Activated CD4-positive, alpha-beta T cell treated with anti-CD3 and anti-CD28 coated beads, Interleukin-2, amount 50 U/mL, for 16 hours (primary cell): ENCODE measurements at places on chromosomes 11 and 22.

- no peak for DNase-seq
Observed at GRCh38 chr11:48052183-48053044, 72.1 kb downstream of the PTPRJ start.

DNA sequence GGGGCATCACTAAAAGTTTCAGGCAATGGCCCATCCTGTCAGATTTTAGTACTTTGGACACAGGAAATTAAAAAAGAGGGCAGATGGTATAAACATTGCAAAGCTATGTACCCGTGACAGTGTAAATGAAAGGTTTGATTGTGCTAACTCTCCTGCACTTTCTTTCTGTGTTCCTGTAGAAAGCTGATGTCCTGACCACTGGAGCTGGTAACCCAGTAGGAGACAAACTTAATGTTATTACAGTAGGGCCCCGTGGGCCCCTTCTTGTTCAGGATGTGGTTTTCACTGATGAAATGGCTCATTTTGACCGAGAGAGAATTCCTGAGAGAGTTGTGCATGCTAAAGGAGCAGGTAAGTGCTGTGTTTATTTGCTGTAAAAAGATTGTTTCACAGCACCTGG lies 10.3 kb downstream of the CAT start:
- DNase-seq: peak; percentile 20

DNA sequence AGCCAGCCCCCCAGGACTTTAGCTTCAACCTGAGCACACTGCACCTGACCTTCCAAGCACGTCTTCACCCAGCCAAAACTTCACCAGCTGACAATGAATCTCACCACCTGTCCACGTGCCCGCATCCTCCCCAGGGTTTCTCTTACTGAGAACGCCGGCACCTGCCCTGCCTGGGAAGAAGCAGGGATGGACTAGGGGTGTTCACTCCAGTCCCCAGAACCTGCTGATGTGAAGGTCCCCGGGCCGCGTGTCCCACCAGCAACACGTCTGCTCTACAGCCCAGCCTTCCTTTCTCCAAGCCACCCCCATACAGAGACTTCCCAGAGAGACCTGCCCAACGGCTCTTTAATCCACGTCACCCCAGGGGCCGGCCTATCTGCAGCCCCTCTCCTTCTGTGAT lies 12.8 kb downstream of the CPT1A start:
- DNase-seq: no peak

DNA sequence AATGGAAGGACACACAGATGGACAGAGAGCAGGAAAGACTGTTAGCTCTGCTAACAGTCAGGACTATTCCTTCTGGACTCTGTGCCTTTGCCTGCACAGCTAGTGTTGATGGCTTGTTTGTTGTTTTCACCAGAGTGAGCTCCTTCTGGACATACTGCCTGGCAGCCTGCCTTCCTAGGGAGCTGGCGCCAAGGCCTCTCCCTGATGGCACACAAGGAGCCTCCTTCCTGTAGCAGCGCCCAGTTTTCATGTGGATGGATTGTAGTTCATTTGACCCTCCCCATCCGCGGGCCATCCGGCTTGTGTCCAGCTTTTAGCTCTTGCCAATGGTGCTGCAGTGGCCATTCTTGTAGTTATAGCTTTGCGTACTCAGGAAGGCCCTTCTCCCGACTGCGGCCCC lies 16.6 kb upstream of the BCR start:
- no peak for DNase-seq

- DNase-seq: no peak
Observed at GRCh38 chr11:27328614-27329013, 34.4 kb downstream of the CCDC34 start.

GRCh38 chr11:14619603-14620531 lies 23.7 kb upstream of the PDE3B start:
- DNase-seq: no peak

GRCh38 chr22:48151641-48152040 lies 1389.2 kb downstream of the TBC1D22A start:
- no peak for DNase-seq

DNA sequence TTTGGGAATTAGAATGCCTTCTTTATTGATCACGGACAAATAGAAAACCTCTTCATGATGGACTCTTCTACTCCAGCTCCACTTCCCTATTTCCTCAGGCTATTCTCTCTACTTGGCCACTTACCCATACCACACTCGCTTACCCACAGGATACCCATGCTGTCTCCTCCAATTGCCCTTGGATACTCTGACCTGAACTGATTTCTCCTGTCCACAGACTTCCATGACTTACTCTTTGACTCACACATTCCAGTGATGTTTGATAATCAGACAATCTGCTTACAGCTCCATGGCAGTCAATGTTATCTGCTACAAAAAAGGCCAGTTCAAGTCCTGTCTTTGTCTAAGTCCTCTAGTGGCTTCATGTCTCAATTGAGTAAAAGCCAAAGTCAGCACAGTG lies 292.0 kb upstream of the CTSC start:
- no peak for DNase-seq

GRCh38 chr11:120041625-120042024 lies 96.3 kb downstream of the TRIM29 start:
- no peak for DNase-seq

DNA sequence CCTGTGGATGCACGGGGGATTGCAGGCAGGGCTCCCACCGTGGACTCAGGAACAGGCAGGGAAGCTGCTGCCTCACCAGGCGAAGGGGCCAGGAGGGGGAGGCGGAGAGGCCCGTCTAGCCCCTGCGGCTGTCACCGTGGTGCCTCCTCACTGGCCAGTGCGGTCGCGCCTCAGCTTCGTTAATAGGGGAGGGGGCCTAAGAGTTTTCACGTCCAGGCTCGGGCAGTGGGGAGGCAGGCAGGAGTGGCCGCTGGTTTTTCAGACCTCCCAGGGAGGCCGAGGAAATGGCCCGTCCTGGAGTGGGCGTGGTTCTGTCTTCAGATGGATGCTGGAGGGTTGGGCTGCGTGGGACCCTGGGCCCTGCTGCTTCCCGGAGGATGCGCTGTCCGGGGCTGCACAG lies 91.1 kb upstream of the B3GAT1 start:
- DNase-seq: no peak

DNA sequence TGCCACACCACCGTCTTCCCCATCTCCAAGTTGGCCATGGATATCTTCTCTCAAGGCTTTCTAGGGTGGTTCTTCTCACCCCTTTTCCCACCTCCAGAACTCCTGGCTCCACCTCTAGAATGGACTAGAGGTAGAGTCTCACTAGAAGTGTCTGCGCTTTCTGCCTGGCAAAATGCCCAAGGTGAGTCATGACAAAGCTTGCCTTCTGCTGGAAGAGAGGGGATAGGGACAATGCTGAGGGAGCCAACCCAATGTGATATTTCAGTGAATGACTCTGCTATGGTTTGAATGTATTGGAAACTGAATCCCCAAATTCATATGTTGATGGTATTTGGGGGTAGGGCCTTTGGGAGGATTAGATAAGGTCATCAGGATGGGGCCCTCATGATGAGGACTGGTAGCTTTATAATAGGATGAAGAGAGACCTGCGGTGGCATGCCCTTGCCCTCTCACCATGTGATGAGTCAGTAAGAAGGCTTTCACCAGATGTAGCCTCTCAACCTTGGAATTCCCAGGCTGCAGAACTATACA lies 4.1 kb upstream of the CD82 start:
- no peak for DNase-seq

- DNase-seq: no peak
Observed at GRCh38 chr11:105781807-105782206, 171.9 kb downstream of the GRIA4 start.

DNA sequence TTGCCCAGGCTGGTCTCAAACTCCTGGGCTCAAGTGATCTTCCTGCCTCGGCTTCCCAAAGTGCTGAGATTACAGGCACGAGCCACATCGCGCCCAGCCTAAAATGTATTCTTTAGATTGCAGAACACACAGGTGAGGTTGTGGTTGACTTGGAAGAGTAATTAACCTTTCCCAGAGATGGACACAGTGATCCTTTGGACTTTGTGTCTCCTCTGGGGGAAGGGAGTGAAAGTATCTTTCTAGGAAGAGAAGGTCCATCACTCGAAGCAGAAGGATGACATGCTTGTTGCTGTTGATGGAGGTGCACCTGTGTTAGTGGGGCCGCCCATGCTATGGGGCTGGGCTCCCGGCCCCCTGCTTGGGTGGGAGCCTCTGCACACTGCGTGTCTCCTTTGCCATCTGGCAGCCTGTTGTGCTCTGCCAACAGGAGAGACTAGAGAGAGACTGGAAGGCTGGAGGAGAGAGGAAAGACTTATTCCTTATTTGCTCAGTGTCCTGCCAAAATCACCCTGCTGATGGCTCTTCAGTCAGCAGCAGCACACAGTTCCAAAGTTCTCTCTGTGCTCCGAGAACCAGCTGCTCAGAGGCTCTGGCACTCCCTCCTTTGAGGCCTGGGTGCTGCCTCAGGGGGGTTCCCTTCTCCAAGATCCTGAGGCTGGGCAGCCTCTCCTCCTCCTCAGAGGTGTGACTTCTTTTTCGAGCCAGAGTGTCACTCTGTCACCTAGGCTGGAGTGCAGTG lies 33.1 kb upstream of the CYB5R3 start:
- DNase-seq: no peak

DNA sequence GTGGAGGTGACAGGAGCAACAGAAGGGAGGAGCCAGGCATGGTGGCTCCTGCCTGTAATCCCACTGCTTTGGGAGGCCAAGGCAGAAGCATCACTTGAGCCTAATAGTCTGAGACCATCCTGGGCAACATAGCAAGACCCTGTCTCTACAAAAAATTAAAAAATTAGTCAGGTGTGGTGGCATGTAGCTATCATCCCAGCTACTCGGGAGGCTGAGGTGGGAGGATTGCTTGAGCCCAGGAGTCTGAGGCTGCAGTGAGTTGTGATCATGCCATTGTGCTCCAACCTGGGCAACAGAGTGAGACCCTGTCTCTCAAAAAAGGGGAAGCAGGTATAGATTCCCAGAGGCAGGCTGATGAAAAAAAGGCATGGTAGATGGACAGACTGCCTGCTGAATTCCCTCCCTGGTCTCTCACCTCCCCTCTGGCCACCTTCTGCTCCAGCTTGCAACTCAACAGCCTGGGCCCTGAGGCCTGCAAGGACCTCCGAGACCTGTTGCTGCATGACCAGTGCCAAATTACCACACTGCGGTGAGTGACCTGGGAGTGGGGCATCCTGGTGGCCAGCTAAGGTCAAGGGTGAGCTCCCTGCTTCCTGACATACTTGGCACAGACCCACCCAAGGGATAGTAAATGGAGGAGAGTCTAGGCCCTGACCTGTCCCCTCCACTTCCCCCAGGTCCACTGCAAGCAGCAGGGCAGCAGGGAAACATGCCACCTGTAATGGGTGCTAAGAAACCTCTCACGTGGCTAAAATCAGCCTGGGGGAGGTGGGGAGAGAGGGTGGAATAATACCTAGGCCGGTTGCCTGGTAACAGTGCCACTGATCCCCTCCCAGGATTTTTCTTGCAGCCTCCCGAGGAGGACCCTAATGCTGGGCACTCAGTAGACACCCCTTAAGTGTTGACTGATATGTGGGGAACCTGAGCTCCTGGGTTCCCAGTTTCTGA lies 4.3 kb upstream of the NHERF4 start:
- DNase-seq: no peak

- DNase-seq: no peak
Observed at GRCh38 chr11:76140912-76141574, 65.3 kb downstream of the WNT11 start.

- no peak for DNase-seq
Observed at GRCh38 chr11:20611445-20611844, 12.0 kb downstream of the SLC6A5 start.

DNA sequence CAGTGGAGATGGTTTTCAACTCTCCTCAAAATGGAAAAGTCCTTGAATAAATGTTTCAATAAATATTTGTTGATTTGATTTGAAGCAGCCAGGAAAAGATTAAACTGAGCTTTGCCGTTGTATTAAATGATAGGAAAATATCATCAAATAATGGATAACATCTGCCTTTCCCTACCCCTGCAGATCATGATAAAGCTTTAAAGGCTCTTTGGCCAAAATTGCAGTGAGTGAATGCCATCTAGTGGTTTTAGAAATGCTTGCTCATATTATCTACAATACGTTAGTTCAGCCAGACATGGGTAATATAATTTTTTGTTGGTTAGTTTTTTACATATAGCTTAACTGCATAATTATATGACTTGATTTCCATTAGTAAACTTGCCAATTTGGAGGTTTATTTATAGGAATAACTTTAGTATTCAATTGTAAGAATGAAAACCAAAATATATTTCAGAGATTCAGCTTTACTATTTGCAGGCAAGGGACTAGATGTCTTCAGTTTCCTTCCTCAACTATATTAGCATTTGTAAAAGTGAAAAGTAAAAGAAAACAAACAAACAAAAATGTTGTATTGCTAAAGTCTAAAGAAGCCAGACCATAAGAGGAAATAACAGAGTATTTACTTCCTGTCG lies 159.2 kb downstream of the MSANTD4 start:
- peak; percentile 16 for DNase-seq

DNA sequence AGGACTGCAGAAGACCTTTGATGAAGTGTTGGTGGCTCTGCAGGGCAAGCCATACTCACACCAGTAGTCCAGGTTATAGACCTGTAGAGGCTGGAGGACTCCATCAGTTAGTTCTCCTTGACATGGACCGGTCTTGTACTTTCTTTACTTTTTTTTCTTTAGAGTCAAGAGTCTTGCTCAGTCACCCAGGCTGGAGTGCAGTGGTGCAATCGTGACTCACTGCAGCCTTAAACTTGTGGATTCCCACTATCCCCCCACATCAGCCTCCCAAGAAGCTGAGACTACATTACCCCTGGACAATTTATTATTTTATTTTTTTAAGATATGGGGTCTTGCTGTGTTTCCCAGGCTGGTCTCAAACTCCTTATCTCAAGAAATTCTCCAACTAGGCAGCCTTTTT lies 49.6 kb upstream of the E2F8 start:
- no peak for DNase-seq

DNA sequence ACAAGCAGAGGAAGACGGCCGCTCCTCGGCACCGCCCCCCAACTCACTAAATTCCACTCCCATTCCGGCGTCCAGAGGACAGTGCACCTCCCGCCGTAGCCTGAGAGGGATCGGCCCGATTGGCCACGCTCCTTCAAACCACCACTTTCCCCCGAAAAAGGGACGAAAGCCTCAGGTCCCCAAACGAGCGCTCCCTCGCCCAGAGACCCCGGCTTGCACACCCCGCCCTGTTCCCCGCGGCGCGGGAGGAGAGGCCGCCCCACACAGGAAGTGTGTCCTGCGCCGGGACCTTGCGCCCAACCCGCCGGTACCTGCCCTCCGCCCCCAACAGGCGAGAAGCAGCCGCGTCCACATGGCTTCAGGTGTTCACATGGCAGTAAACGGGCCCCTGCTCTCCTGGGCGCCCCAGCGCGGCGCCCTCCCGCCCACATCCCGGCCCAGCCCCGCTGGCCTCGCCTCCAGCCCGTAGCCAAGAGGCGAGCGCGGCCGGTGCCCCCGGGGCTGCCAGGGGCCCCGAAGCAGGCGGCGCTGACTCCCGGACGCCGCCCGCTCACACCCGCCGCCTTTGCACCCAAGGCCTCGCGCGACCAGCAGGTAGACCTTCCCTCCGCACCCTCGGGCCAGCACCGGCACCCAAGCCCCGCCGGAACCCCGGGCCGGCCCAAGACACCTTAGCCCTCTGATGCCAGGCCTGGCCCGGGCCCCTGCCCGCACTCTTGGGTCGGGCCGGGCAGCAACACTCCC lies 849 bp downstream of the TCF20 start:
- peak; percentile 74 for DNase-seq
